ENCODE measurements at places on chromosomes 12 and 14.
A peak's percentile ranks its signal among the peaks of the same experiment; 100 is the strongest.

DNA sequence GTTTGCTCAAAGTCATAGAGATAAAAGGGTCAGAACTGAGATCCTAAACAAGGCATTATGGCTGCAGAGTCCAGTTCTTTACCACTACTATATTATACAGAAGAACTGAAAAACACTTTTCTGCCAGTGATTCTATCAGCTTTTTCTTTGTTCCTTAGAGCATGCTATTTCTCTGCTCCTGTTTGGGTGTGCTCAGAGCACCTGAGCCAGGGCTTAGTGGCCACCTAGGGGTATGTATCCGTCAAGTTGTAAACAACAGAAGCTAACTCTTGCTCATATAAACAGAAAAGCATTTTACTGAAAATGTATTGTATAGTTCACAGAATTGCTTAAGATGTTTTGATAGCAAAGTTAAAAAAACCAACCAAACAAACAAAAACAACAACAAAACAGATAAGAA lies 470.8 kb downstream of the SLC16A7 start:
- DNase-seq = no peak

GRCh38 chr12:83514372-83514771 lies 827.7 kb downstream of the TMTC2 start:
- no peak for DNase-seq

DNA sequence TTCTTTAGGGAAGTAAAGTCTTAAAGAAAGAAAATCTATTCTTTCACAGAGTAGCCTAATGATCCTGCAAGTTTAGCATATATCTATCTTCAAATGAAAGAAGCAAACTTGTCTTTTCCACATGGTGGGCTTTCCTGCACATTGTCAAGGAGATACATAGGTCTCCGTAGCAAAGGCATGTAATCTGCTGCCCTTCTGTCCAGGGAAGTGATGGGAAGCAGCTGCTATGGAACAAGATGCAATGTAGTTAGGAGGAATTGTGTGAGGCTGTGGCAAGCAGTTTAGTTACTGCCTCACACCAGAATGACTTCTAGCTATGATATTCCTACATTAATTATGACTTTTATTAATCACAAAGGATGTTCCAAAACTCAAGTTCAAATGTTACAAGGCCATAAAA lies 174.4 kb downstream of the PDZRN4 start:
- DNase-seq = no peak

- DNase-seq = peak; percentile 98
Observed at GRCh38 chr12:116123451-116124258, 153.8 kb downstream of the MED13L start.

DNA sequence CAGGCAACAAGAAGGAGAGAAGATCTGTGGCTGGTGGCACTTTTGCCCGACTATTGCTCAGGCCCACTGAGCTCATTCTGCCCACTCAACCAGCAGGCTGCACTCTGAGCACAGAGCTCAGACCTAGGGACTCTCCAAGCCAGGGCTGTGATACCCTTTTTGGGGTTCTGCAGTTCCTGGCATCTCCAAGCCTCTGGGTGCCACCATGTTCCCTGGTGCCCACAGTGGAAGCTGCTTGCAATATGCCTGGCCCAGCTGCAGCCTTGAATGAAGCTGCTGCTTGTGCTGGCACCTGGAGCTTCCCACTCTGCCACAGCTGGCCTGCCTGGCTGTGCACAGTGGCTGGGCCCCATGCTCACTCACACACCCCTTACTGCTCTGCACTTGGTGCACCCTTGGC lies 236.1 kb downstream of the ADGRD1 start:
- DNase-seq = no peak

DNA sequence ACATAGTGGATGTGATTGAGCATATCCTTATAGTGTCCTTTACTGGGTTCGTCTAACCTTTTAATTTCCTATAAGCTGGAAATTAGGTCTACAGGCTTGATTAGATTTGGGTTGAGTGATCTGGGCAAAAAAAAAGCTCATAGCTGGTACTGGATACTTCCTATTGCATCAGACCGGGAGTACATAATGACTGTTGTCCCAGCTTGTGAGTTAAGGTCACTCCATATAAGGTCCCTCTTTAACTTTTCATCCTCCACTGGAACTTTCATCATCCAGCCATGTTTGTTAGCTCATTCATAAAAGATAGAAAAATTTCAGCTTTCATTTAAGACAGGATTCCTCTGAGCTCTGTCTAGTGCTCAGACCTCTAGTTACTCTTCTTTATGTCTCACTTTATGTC lies 80.8 kb downstream of the C14orf132 start:
- DNase-seq = no peak

DNA sequence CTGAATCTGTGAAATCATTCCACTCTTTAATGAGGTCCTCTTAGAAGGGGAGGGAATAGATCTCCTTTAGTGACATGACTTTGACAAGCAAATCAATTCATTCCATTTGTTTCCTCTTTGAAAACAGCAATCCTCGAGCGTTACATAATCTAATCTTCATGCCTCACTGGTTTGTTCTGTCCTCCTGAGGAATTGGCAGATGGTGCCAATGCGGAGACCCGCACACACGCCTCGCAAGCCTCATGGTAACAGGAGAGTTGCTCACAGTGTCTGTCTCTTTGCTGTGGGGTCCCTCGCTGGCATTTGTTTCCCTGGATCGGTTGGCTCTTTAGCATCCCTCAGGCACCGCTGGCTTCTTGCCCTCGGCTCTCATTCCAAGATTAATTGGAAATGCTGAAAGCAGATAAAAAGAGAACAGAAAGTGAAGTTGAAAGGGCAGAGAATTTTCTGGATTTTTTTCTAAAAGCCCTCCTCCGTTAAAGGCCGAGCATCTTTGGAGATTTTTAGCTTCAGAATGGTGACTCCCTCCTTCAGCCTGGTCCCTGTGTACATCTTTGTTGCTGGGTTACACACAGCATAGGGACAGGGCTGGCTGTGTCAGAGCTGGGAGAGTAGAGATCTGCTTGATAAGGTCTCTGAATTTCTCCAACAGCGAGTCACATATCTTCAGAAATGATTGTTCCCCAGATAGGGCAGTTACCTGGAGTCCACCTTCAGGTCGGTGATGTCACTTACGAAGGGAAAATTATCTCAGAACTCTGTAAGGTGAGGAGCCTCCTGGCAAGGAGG lies 10.1 kb upstream of the CABP1 start:
- DNase-seq = no peak

- no peak for DNase-seq
Observed at GRCh38 chr12:66361703-66362102, 59.4 kb downstream of the HELB start.

DNA sequence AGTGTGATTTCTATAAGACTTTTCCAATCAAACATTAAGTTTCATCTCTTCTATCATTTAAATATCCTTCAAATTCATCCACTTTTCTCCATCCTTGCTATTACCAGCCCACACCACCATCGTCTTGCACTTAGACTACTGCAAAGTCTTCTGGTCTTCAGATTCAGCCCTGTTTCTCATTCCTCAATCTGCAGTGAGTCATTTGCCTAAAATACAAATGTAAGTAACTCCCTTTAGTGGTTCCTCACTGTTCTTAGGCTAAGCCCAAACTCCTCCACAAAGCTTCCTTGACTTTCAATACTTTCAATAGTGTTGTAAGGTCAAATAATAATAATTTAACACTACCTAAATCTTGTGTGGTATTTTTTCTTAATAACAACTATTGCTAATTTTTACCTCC lies 83.3 kb downstream of the PLEKHG7 start:
- DNase-seq = no peak

GRCh38 chr14:20194101-20194500 lies 3.4 kb downstream of the OR11G2 start:
- DNase-seq = no peak

- DNase-seq = no peak
Observed at GRCh38 chr12:94702696-94703095, 52.3 kb upstream of the TMCC3 start.

- no peak for DNase-seq
Observed at GRCh38 chr14:103891667-103892215, 36.5 kb upstream of the TDRD9 start.

DNA sequence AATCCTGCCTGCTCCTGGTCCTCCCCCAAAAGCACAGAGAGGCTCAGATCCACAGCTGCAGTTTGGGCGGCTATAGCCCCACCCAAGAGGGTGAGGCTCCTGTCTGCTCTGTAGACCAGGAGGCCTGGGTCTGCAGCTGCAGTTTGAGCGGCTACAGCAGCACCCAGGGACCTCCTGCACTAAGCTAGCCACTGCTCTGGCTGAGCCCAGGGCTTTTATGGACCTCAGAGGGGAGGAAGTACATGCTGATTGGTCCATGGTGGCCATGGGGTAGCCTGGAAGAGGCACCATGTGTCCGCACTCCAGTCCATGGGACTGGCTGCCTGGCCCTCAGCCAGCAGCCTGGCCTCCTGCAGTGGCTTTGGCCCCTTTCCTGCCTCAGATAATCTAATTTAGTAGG lies 49.6 kb upstream of the GSC start:
- DNase-seq = no peak

- DNase-seq = no peak
Observed at GRCh38 chr12:116302166-116303058, 24.9 kb upstream of the MED13L start.
